Sigmoid colon (tissue), 7 donors: ENCODE measurements at places on chromosomes 6 and 20. TPM values are rescaled to one million over a fixed set of nuclear protein-coding genes. Genes with fewer than 3 reads are reported as not detected.

GRCh38 chr20:58229198-58229798 is 845 bp upstream of the ANKRD60 start:
- H3K27ac ChIP-seq = no peak overlapping the region
- H3K27me3 ChIP-seq = peaks cover 11% of the 10 kb centered on the region
- H3K36me3 ChIP-seq = no peaks in the 10 kb centered on the region
- peak overlapping the region; percentile 22 for H3K4me3 ChIP-seq

- no peak overlapping the region for H3K4me3 ChIP-seq
- no peak overlapping the region for H3K27ac ChIP-seq
- DNase-seq = no peak
- H3K4me1 ChIP-seq = no peaks in the 10 kb centered on the region
- H3K27me3 ChIP-seq = no peaks in the 10 kb centered on the region
Measured at GRCh38 chr6:55530931-55531330, 48.1 kb downstream of the HMGCLL1 start.

GRCh38 chr6:168012431-168013249 is 15.2 kb downstream of the KIF25 start:
- H3K4me3 ChIP-seq = no peak overlapping the region
- H3K36me3 ChIP-seq = no peaks in the 10 kb centered on the region
- DNase-seq = no peak
- H3K27me3 ChIP-seq = peaks cover 6% of the 10 kb centered on the region

DNA sequence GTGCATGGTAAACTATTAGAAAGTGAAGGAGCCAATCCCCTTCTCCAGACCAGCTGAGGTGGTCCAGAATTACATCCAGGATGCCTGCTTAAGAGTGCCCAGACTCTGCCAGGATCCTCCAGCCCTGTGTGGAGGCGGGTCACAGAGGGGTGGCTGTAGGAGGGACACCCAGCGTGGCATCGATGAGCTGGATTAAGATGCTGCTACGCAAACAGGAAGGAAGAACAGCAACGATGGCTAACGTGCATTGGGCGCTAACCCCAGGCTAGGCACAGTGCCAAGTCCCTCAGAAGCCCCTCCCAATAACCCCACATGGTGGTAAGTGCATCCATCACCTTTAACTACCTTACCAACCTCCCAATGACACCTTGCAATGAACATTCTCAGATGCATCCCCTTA is 63.9 kb upstream of the MRPS10 start:
- H3K4me1 ChIP-seq = peaks cover 25% of the 10 kb centered on the region
- H3K36me3 ChIP-seq = no peaks in the 10 kb centered on the region
- H3K27ac ChIP-seq = no peak overlapping the region
- no peak overlapping the region for H3K4me3 ChIP-seq

- no peaks in the 10 kb centered on the region for H3K36me3 ChIP-seq
- peak overlapping the region; percentile 83 for H3K27ac ChIP-seq
- H3K4me3 ChIP-seq = no peak overlapping the region
- no peaks in the 10 kb centered on the region for H3K27me3 ChIP-seq
Measured at GRCh38 chr6:13445005-13445743, 42.2 kb downstream of the GFOD1 start.

DNA sequence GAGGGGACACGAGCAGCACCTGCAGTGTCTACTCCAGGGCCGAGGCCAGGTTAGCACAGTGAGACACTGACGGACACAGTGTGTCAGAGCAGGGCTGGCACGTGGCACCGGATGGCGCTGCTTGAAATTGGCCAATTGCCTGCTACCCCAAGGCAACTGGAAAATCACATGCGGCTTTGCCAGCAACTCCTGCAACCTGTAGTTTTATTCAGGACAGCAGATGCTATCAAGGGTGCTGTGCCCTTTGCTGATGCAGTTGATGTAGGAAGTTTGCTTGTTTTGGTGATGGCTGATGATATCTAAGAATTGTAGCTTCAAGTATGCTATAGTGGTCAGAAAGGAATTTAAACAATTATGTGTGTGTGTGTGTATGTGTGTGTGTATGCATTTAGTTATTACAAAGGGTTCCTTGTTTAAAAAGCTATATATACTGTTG is 25.9 kb downstream of the RIN2 start:
- no peaks in the 10 kb centered on the region for H3K4me1 ChIP-seq
- H3K4me3 ChIP-seq = no peak overlapping the region
- H3K36me3 ChIP-seq = no peaks in the 10 kb centered on the region
- no peaks in the 10 kb centered on the region for H3K27me3 ChIP-seq

DNA sequence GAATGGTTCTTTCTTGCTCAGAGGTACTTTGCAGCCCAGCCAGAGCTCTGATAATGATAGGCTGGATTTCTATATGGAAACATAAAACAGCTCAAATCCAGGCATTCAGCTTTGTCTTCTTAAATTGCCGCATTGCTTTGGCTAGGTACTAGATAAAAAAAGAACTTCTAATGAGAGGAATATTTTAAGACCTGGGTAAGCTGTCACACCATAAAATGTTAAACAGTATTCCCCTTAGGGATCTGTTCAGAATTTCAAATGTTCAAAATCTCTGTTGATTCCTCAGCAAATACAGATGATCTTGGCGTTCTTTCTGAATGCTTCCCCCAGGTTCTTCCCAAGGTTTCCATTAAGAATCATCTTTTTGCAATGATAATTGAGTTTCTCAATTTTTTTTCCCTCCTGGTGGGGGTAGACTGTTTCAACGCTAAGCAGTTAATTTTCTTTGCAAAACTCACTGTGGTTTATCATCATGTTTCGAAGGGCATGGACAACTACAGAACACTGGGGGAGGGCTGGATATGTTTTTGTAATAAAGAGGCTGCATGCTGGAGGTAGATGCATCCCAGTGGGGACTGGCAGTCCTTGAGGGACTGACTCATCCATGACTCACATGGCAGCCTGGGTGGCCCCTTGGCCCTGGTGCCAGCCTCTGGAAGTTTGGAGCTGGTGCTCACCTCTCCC is 31.0 kb downstream of the TIAM2 start:
- H3K27ac ChIP-seq = no peak overlapping the region
- no peaks in the 10 kb centered on the region for H3K27me3 ChIP-seq
- no peak for DNase-seq
- H3K36me3 ChIP-seq = no peaks in the 10 kb centered on the region
- H3K4me1 ChIP-seq = no peaks in the 10 kb centered on the region
- no peak overlapping the region for H3K4me3 ChIP-seq

- no peak for DNase-seq
- H3K4me1 ChIP-seq = no peaks in the 10 kb centered on the region
Measured at GRCh38 chr6:11975353-11975977, 36.6 kb upstream of the HIVEP1 start.

- no peaks in the 10 kb centered on the region for H3K4me1 ChIP-seq
- no peak overlapping the region for H3K4me3 ChIP-seq
- H3K27me3 ChIP-seq = no peaks in the 10 kb centered on the region
- H3K27ac ChIP-seq = no peak overlapping the region
- no peaks in the 10 kb centered on the region for H3K36me3 ChIP-seq
Measured at GRCh38 chr20:53838311-53838868, 232.0 kb downstream of the BCAS1 start.

- H3K27me3 ChIP-seq = no peaks in the 10 kb centered on the region
- H3K4me1 ChIP-seq = no peaks in the 10 kb centered on the region
- H3K4me3 ChIP-seq = no peak overlapping the region
- DNase-seq = no peak
Measured at GRCh38 chr6:120736740-120737139, 597.5 kb downstream of the TBC1D32 start.

DNA sequence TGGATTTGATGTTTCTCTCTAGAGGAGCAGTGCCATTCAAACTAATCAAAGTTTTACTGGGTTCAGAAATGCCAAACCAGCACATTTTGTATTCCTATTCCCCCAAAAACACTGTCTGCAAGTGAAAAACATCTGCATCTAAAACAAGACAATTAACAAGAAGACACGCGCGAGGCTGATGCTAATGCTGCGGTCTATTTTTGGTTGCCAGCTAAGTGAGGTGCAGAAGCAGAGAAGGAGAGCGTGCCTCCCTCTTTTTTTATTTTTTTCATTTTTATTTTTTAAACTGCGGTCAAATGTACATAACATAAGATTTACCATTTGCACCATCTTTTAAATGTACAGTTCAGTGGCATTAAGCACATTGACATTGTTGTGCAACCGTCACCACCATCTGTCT is 641.1 kb downstream of the DHX35 start:
- H3K4me1 ChIP-seq = no peaks in the 10 kb centered on the region
- no peak overlapping the region for H3K4me3 ChIP-seq
- DNase-seq = no peak
- H3K36me3 ChIP-seq = no peaks in the 10 kb centered on the region

DNA sequence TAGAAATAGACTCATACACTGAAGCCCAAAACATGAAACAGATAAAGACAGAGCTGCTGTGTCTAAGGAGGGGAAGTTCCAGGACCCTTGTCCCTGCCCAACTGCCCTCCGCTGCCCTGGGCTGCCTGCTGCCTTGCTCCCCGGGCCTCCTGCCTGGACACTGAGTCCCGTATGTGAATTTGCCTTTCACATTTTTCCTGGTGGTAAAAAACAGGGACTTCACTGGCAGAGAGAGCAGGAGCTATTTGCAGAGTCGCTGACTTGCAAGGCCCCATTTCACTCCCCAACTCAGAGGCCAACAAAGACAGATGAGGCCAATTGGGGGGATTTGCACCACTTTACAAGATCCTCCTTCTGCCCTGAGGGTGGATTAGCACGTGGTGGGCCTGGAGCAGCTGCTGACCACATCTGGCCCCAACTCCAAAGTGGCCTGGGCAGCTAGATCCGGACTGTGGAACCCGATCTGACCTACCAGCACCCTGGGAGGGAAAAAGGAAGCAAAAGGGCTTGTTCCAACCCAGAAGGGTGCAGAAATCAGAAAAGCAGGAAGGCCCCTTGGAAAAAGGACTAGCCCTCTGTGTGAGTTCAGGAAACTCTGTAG is 61.4 kb downstream of the NOL4L start:
- peaks cover 21% of the 10 kb centered on the region for H3K4me1 ChIP-seq
- no peak overlapping the region for H3K27ac ChIP-seq
- H3K36me3 ChIP-seq = no peaks in the 10 kb centered on the region
- no peak for DNase-seq
- no peak overlapping the region for H3K4me3 ChIP-seq

DNA sequence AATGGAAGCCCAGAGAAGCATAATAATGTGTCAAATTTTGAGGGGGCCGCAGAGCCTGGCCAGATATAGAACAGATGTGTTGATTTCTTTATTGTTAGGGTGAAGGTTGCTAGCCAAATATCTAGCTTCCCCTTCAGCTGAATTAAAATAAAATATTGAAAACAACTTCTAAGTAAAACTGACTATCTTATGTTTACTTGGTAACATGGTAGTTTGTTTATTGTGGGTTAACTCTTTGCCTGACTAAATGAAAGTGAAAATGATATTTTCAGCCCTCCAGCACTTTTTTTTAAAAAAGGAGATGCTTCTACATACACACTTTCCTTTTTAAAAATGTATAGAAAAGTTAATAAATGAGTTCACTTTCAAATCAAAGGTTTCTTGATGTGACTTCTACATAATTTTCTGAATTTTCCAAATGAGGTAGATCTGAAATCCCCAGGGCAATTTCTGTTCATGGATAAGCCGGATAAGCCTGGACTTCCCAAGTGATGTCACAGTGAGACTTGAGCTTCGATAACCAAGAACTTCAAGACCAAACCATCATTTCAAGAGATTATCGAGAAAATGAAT is 172.1 kb upstream of the OLIG3 start:
- H3K36me3 ChIP-seq = no peaks in the 10 kb centered on the region
- no peaks in the 10 kb centered on the region for H3K4me1 ChIP-seq

GRCh38 chr6:15464211-15464725 is 198.6 kb downstream of the DTNBP1 start:
- H3K36me3 ChIP-seq = no peaks in the 10 kb centered on the region
- DNase-seq = no peak
- peaks cover 17% of the 10 kb centered on the region for H3K4me1 ChIP-seq
- no peaks in the 10 kb centered on the region for H3K27me3 ChIP-seq
- H3K27ac ChIP-seq = no peak overlapping the region

DEFB124 gene
- not detected for total RNA-seq

BPIFA1 gene
- total RNA-seq = not detected

INSM1 gene
- total RNA-seq = 0.55 TPM

DDO gene
- total RNA-seq = 2.0 TPM

FNDC1 gene
- total RNA-seq = 16.8 TPM

RPS18 gene
- 4,810 TPM for total RNA-seq

COL11A2 gene
- total RNA-seq = 1.4 TPM

VSTM2L gene
- 3.3 TPM for total RNA-seq

GPRC6A gene
- not detected for total RNA-seq

ROS1 gene
- total RNA-seq = not detected
